ENCODE measurements at places on chromosomes 6 and 20. TPM values are rescaled to one million over a fixed set of nuclear protein-coding genes. Genes with fewer than 3 reads are reported as not detected.
A peak's percentile ranks its signal among the peaks of the same experiment; 100 is the strongest.

DNA sequence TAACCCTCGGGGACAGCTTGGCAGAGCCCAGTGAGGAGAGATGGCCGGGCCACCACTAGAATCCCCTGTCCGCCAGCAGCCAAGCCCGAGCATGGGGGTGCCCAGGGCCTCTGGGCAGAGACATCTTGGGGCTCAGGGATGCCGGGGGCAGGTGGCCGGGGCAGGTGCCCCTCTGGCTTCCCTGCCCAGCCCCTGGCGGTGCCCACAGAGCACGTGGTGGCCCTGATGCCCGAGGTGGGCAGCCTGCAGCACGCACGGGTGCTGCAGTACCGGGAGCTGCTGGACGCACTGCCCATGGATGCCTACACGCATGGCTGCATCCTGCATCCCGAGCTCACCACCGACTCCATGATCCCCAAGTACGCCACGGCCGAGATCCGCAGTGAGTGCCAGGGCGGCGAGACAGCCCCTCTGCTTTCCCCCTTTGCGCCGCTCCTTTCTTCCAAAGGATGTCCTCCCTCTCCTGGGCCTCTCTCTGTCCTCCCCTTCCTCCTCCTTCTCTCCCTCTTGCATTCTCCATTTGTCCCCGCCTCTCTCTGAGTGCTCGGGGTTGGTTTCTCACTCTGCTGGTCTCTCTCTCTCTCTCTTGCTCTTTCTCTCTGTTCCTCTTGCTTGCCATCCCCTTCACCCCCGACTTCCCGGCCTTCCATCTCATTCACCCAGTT lies 11.2 kb downstream of the GDAP1L1 start:
- H3K27ac ChIP-seq, result no peak overlapping the region
- H3K4me3 ChIP-seq, result no peak overlapping the region
- H3K36me3 ChIP-seq, result no peaks in the 10 kb centered on the region
- no peak for DNase-seq
- no peaks in the 10 kb centered on the region for H3K27me3 ChIP-seq

DNA sequence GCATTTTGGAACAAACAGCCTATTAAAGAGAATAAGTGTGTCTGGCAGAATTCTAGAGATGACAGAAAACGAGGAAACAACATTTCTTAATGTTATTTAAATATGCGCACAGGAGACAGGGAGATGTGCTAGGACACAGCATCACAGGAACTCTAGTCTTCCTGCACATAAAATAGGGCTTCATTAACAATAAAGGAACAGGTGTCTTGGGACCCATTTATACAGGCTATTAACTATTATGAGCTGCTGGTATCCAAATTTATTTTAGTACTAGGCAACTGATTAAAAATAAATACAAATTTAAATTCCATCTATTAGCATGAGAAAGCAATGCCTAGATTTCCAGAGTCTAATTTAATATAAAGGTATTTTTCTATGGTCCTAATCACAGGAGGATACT lies 102.3 kb downstream of the PDSS2 start:
- H3K4me3 ChIP-seq, result no peak overlapping the region
- DNase-seq, result no peak
- H3K27me3 ChIP-seq, result no peaks in the 10 kb centered on the region
- no peaks in the 10 kb centered on the region for H3K4me1 ChIP-seq

The CTSA gene
- 326 TPM for total RNA-seq

DNA sequence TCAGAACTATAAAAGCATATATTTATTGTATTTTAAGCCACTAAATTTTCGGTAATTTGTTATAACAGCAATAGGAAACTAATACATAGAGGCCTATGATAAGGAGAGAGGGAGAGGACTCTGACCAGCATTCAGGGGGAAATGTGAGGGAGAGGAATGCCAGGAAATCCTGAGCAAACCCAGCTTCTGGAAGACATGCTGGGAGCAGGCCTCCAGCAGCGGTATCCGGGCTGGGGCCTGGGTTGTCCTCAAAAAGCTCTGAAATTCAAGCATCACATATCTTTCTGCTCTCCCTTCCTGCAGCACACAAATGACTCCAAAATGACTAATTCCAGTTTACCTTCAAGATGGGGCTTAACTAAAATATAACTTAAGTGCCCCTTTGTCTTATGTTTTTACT lies 33.4 kb upstream of the RIMS1 start:
- no peak for DNase-seq
- H3K27me3 ChIP-seq, result no peaks in the 10 kb centered on the region
- no peaks in the 10 kb centered on the region for H3K4me1 ChIP-seq
- H3K27ac ChIP-seq, result no peak overlapping the region

DNA sequence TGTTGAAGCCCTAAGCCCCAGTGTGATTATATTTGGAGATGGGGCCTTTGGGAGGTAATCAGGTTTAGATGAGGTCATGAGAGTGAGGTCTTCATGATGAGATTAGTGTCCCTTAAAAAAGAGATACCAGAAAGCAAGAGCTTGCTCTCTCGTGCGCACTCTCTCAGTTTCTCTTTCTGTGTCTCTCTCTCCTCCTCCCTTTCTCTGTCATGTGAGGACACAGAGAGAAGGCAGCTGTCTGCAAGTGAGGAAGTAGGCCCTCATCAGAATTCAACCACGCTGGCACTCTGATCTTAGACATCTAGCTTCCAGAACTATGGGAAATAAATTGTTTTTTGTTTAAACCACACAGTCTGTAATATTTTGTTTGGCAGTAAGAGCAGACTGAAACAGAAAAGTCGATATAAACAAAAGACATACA lies 180.5 kb downstream of the IBTK start:
- peak; percentile 15 for DNase-seq
- no peaks in the 10 kb centered on the region for H3K4me1 ChIP-seq
- no peaks in the 10 kb centered on the region for H3K27me3 ChIP-seq
- no peaks in the 10 kb centered on the region for H3K36me3 ChIP-seq
- H3K27ac ChIP-seq, result no peak overlapping the region
- no peak overlapping the region for H3K4me3 ChIP-seq

DNA sequence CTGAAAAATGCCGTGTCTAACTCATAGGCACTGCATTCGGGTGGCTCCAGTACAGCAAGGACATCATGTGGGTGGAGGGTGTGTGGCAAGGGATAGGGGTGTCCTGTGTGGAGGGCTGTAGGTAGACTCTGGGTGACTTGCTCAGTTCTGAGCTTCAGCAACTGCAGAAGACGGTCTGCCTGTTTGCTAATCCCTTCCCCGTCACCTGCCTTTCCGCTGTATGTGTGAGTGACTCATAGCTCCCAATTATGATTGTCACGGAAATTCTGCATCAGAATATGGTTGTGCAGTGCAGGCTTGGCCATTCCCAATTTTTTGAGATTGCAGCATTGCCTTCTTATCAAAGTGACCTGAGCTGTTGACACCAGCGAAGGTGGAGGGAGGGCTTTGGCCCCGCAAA lies 174.3 kb downstream of the CDH4 start:
- H3K4me1 ChIP-seq, result no peaks in the 10 kb centered on the region
- H3K27ac ChIP-seq, result no peak overlapping the region
- no peak overlapping the region for H3K4me3 ChIP-seq
- H3K27me3 ChIP-seq, result no peaks in the 10 kb centered on the region
- no peak for DNase-seq

DNA sequence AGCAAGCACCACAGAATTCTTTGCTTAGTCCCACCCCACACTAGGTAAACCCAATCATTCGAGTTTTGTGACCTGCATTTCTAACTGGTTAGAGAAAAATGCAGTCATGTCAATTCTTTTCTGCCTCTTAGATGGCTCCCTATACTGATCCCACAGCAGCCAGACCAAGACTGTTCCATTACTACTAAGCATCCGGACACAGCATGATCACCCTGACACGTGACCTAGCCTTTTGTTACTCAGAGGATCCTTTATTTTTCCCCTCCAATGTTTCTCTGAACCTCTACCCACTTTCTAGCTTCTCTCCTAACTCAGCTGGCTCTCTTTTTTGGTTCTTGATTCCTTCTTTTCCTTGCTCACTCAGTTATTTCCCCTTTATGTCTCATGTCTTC lies 87.9 kb downstream of the PDE10A start:
- no peaks in the 10 kb centered on the region for H3K27me3 ChIP-seq
- no peak overlapping the region for H3K27ac ChIP-seq
- no peak for DNase-seq
- no peak overlapping the region for H3K4me3 ChIP-seq
- no peaks in the 10 kb centered on the region for H3K4me1 ChIP-seq
- no peaks in the 10 kb centered on the region for H3K36me3 ChIP-seq

- H3K27me3 ChIP-seq, result no peaks in the 10 kb centered on the region
- H3K4me3 ChIP-seq, result no peak overlapping the region
- no peak for DNase-seq
- no peaks in the 10 kb centered on the region for H3K4me1 ChIP-seq
- H3K36me3 ChIP-seq, result no peaks in the 10 kb centered on the region
These were observed 226.6 kb downstream of the MYLK4 start for GRCh38 chr6:2524090-2524489.

The BPIFB2 gene
- not detected for total RNA-seq

- no peaks in the 10 kb centered on the region for H3K27me3 ChIP-seq
- H3K27ac ChIP-seq, result no peak overlapping the region
- H3K36me3 ChIP-seq, result no peaks in the 10 kb centered on the region
- DNase-seq, result no peak
These were observed 16.4 kb upstream of the MICA start for GRCh38 chr6:31386977-31387376.

The TCP11 gene
- total RNA-seq, result not detected

- DNase-seq, result peak; percentile 45
- H3K4me3 ChIP-seq, result peak overlapping the region; percentile 40
- peaks cover 49% of the 10 kb centered on the region for H3K4me1 ChIP-seq
- no peak overlapping the region for H3K27ac ChIP-seq
- H3K36me3 ChIP-seq, result no peaks in the 10 kb centered on the region
- H3K27me3 ChIP-seq, result peaks cover 18% of the 10 kb centered on the region
These were observed 148.3 kb upstream of the AFDN start for GRCh38 chr6:167678102-167679101.

GRCh38 chr20:4949833-4950178 lies 51.5 kb downstream of the SLC23A2 start:
- H3K27me3 ChIP-seq, result no peaks in the 10 kb centered on the region
- peak overlapping the region; percentile 63 for H3K27ac ChIP-seq
- H3K36me3 ChIP-seq, result no peaks in the 10 kb centered on the region
- no peaks in the 10 kb centered on the region for H3K4me1 ChIP-seq
- no peak for DNase-seq

GRCh38 chr6:11525468-11526155 lies 11.9 kb upstream of the TMEM170B start:
- H3K27ac ChIP-seq, result peak overlapping the region; percentile 17
- no peak overlapping the region for H3K4me3 ChIP-seq
- no peaks in the 10 kb centered on the region for H3K27me3 ChIP-seq
- DNase-seq, result no peak
- no peaks in the 10 kb centered on the region for H3K36me3 ChIP-seq

The PPP1R3G gene
- total RNA-seq, result not detected

GRCh38 chr6:137087902-137088301 lies 43.1 kb upstream of the IL20RA start:
- H3K4me1 ChIP-seq, result no peaks in the 10 kb centered on the region
- H3K27ac ChIP-seq, result no peak overlapping the region
- no peak for DNase-seq
- H3K27me3 ChIP-seq, result no peaks in the 10 kb centered on the region

- DNase-seq, result no peak
- no peak overlapping the region for H3K4me3 ChIP-seq
- H3K36me3 ChIP-seq, result no peaks in the 10 kb centered on the region
- no peaks in the 10 kb centered on the region for H3K4me1 ChIP-seq
- H3K27ac ChIP-seq, result no peak overlapping the region
These were observed 548.9 kb upstream of the MARCKS start for GRCh38 chr6:113308266-113308665.

- H3K36me3 ChIP-seq, result no peaks in the 10 kb centered on the region
- H3K27me3 ChIP-seq, result no peaks in the 10 kb centered on the region
- H3K4me3 ChIP-seq, result no peak overlapping the region
These were observed 14.3 kb downstream of the SULF2 start for GRCh38 chr20:47770935-47771334.

DNA sequence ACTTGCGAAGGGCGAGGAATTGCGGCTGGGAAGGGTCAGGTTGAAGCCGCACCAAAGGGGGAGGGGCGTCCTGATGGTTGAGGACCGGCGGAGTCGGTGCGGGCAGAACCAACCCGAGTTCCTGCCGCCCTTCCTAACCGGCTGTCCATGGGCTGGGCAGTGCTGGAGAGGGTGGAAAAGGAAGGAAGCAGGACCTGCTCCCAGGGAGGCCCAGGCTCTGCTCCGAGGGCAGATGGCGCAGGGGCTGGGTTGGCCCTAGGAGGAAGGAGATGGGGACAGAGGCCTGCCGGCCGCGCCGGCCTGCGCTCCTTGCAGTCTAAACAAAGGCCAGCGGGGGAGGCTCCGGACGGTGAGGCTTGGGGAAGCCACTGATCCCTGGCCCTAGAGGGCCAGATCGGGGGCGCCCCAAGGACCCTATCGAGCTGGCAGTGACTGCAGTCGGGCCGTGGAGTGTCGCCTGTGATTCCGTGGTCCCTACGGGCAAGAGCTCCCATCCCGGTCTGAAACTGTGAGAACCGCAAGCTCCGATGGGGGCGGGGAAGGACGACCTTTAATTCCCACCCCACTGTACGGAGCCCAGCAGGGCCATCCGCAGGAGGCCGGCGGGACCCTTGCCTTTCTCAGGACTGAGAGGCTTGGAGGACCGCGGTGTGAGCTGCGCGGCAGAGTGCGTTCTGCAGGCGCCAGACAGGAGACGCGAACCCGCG lies 39.4 kb downstream of the YTHDF1 start:
- peaks cover 23% of the 10 kb centered on the region for H3K4me1 ChIP-seq
- H3K36me3 ChIP-seq, result no peaks in the 10 kb centered on the region
- no peak overlapping the region for H3K4me3 ChIP-seq
- DNase-seq, result no peak
- H3K27me3 ChIP-seq, result peaks cover 95% of the 10 kb centered on the region
- no peak overlapping the region for H3K27ac ChIP-seq

GRCh38 chr20:41621971-41622370 lies 3.8 kb upstream of the CHD6 start:
- H3K4me3 ChIP-seq, result no peak overlapping the region
- no peak overlapping the region for H3K27ac ChIP-seq
- DNase-seq, result no peak

The PRSS16 gene
- 13.5 TPM for total RNA-seq

The GPLD1 gene
- 0.96 TPM for total RNA-seq

- no peak overlapping the region for H3K27ac ChIP-seq
- no peaks in the 10 kb centered on the region for H3K36me3 ChIP-seq
- no peak for DNase-seq
- H3K4me3 ChIP-seq, result no peak overlapping the region
- no peaks in the 10 kb centered on the region for H3K4me1 ChIP-seq
These were observed 172.6 kb upstream of the MANEA start for GRCh38 chr6:95404777-95405176.
